Calu3 (cell line): ENCODE measurements at places on chromosomes 3 and 15.

DNA sequence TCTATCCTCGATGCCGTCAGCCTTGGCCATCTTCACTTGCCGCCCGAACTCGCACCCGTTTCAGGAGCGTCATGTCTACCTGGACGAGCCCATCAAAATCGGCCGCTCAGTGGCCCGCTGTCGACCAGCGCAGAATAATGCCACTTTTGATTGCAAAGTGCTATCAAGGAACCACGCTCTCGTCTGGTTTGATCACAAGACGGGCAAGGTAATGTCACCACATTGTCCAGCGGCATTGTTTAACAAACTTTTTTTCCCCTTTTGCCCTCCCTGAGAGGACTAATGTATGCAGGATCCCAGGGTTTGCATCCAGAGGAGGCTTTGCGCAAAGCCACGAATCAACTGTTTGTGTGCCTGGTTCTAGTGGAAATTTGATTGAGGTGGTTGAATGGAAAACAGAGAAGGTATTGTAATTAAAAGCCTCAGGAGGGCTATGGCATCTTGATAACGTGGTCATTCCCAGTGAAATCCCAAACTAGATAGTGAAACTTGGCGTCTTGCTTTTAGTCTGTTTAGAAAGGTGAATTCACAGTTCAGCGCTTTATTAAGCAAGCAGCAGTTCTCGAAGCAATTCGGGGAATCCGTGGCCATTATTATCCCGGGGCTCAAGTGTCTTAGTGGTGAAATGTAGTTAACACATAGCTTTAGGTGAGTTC, 1.7 kb downstream of the SLMAP start:
- DNase-seq = no peak

DNA sequence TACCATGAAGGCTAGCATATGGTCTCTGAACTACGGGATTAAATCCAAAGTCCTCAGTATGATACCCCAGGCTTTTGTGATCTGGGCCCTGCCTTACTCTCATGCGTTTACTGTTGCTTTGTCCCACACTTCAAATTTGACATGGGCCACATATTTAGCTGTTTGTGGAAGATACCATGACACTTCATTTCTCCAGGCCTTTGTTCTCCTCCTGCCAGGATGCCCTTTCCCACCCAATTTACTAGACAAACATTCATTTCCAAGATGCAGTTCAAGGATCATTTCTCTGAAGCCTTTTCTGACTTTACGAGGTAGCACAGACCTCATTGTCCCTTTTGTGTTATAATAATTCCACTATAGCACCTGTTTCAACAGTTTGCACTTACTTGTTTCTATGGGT, 2.2 kb upstream of the OXSM start:
- no peak for DNase-seq

DNA sequence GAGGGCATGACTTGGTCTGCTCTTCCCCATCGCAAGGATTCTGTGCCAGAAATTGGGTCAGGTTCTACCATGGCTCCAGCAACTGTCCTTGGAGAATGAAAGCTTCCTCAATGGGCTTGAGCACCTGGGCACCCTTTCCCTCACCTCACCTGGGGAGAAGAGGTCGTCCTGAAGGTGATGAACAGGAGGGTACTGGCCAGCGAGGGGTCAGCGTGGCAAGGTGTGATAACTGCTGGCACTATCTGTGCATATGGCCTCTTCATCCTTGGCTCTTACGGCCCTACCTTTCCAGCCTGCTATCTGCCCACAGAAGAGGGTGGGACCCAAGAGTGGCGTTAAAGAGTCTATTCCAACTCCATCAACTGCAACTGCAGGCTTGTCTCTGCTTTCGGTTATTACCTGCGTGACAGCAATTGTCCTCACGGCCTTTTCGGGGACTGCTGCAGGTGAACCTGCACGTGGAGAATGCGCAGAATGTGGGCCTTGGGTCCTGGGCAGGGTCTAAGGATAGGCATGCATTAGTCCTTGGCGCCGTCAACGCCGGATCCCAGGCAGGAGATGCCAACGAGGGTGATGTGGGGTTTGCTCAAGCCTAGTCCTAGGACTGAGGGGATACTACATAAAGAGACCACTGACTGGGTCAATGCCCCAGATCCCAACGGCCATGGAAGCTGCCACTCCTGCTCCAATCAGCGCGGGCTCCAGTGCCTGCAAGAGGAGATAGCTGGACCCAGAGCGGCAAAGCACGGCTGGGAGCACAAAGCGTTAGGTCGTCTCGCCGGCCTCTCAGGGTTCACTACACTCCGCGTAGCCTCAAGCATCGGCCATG, 625 bp upstream of the RBM15B start:
- no peak for DNase-seq

DNA sequence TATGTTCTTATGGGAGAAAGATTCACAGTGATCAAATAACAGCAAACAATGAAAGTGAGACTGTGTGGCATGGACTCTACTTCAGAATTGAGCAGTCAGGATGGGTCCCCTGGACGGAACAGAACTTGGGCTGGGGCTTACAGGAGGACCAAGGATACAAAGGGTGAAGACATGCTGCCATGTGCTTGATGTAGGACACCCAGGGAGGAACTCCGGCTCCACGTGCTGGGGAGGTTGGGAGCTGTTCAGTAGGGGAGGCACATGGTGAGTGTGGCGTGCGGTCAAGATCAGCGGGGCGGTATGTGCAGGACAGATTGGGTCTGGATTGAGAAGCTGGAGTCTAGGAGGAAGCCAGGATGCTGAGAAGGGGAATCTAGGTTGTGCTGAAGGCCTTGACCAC, 32.6 kb downstream of the PPCDC start:
- DNase-seq = no peak

- DNase-seq = no peak
Measured at GRCh38 chr3:14534516-14535191, 5.5 kb downstream of the GRIP2 start.

DNA sequence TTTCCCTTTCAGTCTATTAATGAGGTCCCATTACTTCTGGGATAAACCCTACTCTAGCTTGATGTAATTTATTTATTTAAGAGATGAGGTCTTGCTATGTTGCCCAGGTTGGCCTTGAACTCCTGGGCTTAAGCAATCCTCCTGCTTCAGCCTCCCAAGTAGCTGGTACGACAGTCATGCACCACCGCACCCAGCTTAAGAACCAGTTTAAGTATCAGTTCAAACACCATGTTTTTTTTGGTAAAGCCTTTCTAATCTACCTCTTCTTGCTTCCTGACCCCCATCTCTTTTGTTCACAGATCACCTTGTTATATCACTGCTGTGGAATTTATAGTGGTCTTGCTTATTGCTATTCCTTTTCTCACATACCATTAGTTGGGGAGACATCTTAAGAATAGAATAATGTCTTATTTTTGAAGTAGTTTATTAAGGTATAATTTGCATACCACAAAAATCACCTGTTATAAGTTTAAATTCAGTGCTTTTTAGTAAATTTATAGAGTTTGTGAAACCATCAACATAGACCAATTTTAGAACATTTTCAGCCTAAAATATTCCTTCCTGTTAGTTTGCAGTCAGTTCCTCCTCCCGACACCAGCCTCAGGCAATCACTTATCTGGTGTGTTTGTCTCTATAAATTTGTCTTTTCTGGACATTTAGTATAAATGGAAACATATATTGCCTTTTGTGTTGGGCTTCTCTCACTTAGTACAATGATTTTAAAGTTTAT, 257.9 kb downstream of the PDCD6IP start:
- no peak for DNase-seq

GRCh38 chr3:163218336-163218735, 1721.7 kb downstream of the OTOL1 start:
- DNase-seq = no peak

- no peak for DNase-seq
Measured at GRCh38 chr3:185988080-185988815, 50.4 kb upstream of the TRA2B start.

DNA sequence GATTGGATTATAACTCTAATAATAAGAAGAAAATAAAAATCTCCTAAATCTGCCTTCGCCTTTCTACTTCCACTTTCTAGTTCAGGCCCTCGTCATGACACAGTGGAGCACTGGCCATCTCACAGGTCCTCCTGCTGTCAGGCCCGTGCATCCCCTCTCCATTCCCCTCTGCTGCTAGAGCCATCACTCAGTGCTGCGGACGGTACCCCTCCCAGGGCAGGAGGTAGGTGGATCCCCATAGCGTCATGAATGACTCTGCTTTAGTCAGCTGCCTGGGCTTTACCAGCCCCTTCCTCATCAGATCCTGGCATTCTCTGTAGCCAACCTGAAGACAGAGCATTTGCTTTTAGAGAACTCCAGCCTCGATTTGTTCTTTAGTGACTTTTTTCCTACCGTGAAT, 12.0 kb upstream of the PPP1R2 start:
- no peak for DNase-seq

- no peak for DNase-seq
Measured at GRCh38 chr3:89565098-89565497, 457.7 kb downstream of the EPHA3 start.

GRCh38 chr15:57797568-57798267, 91.2 kb downstream of the POLR2M start:
- DNase-seq = no peak

DNA sequence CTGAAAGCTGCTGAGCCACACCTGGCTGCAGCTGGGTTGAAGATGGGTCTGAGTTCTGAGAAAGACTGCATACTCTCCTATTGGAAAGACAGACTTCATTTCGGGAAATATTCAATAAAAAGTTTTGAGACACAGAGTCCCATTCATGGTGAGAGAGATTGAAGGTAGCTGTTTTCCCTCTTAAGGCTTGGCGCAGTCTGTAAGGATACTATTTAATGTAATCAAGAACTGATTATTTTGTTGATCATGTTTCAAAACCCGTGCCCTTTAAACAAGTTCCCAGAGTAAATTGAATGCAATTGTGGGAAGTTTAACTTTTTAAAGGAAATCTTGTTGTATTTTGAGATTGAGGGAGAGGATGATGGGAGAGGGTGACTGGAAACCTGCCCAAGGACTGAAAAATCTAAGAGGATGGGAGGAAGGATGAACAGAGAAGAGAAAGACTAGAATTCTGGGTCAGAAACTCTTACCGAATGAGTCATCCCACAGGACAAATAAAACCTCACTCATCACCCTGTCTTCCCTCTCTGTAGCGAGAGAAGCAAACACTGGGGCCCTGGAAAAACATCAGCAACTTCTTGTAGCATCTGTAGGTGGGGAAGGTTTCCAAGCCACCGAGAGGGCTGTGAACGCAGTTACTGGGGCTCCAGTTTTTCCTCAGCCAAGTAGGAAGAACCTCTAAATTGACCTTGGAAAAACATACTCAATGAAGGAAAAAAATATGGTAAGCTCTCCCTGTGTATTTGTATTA, 193.2 kb upstream of the TPRG1 start:
- DNase-seq = no peak

DNA sequence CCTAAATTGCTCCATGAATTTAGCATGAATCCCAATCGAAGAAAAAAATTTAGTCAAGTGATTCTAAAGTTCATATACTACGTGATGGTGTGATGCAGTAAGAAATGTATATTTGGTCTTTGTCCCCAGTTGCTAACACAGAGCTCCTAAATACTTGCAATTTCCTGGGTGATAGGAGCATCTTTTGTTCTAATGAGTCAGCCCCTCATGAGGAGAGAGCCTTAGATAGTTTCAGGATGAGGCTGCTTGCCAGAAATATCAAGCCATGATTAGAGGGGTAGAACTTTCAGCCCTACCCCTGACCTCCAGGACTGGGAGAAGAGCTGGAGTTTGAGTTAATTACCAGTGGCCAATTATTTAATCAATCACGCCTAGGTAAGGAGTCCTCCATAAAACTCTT, 170.2 kb downstream of the PDE8A start:
- DNase-seq = no peak

GRCh38 chr3:192907784-192908183, 9.9 kb downstream of the MB21D2 start:
- DNase-seq = no peak

DNA sequence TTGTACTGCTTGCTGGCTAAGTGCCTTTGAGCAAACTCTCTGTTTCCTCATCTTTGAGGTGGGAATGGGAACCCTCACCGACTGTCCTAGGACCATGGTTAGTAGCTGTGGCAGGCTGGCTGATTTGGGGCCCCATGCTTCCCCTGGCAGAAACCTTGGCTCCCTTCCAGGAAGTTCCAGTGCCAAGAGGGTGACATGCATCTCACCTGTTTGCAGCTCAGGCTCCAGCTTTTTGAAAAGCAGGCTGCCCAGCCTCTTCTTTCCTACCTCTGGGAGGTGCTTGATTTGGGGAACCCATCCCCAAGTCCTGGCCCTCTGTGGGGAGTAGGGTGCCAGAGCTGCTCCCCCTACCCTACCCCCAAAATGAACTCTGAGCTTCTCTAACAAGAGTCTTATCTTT, 50.8 kb downstream of the RAB11A start:
- peak; percentile 36 for DNase-seq

- DNase-seq = no peak
Measured at GRCh38 chr15:41502795-41503668, 9.4 kb downstream of the ITPKA start.

GRCh38 chr3:42139621-42140453, 48.7 kb downstream of the TRAK1 start:
- DNase-seq = no peak

DNA sequence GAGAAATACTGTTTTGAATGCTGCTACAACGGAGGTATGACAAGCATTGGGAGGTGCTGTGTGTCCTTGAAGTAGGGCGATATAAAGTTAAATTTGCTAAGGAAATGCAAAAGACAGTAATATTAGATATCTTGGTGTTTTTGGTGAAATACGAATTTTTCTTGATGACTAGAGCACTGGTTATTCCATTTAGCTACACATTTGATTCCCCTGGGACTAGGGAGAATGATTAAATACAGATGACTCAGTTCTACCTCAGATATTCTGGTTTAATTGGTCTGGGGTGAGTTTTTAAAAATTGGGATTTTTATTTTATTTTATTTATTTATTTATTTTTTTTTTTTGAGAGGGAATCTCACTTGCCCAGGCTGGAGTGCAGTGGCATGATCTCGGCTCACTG, 18.7 kb upstream of the GADL1 start:
- DNase-seq = no peak

GRCh38 chr15:59953392-59953883, 50.7 kb upstream of the FOXB1 start:
- peak; percentile 51 for DNase-seq

GRCh38 chr3:154324919-154325318, 632 bp upstream of the DHX36 start:
- DNase-seq = no peak

DNA sequence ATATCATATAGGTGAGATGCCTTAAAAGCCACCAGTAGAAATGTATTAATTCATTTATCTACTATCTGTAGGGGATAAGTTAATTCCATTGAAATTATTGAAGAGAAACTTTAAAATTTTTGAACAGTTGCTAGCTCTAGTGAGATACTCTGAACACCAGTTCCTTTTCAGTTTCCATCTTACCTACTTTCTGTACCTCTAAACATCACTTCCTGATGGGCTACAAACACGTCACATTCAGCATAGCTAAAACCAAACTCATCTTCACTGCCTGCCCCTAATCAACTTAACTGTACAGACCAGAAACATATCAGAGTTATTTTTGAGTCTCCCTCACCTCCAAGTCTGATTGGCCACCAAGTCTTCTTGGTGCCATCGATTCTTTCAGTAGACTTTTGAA, 88.9 kb downstream of the FEZF2 start:
- DNase-seq = no peak

GRCh38 chr3:118292841-118293240, 741.8 kb downstream of the IGSF11 start:
- no peak for DNase-seq
